ENCODE measurements at places on chromosomes 11 and 22. TPM values are rescaled to one million over a fixed set of nuclear protein-coding genes. Genes with fewer than 3 reads are reported as not detected.

ARRB1 gene
- 14.5 TPM for total RNA-seq

ARHGEF17 gene
- total RNA-seq: 67.0 TPM

GRCh38 chr22:43867839-43868635, 5.7 kb upstream of the SULT4A1 start:
- H3K27ac ChIP-seq: no peak overlapping the region
- peak; percentile 93 for DNase-seq
- H3K4me3 ChIP-seq: no peak overlapping the region
- no peaks in the 10 kb centered on the region for H3K36me3 ChIP-seq

GRCh38 chr11:13348305-13348704, 70.7 kb downstream of the BMAL1 start:
- H3K4me3 ChIP-seq: no peak overlapping the region
- H3K27me3 ChIP-seq: no peaks in the 10 kb centered on the region
- H3K4me1 ChIP-seq: no peaks in the 10 kb centered on the region
- DNase-seq: no peak

Data from osteoblast (primary cell).